ENCODE measurements at places on chromosomes 16 and 17.

DNA sequence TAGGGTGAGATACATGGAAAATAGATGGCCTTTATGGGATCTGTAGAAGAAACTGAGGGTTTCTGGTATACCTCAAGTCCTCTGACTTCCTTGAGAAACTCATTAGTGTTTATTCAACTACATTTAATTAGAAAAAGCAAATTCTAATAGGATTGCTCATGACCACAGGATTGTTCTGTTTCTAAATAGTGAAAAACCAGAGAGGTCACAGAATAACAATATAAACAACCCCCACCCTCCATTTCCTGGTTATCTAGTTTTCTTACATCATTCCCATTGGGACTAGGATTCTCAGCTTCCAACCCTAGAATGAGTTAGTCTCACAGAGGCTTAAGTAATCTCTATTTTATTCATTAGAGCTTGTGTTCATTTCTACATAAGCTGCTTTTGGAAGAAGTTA, 30.0 kb downstream of the SF3B3 start:
- DNase-seq, result peak; percentile 96

- DNase-seq, result peak; percentile 77
Observed at GRCh38 chr17:17376362-17376761, 73.2 kb downstream of the NT5M start.

DNA sequence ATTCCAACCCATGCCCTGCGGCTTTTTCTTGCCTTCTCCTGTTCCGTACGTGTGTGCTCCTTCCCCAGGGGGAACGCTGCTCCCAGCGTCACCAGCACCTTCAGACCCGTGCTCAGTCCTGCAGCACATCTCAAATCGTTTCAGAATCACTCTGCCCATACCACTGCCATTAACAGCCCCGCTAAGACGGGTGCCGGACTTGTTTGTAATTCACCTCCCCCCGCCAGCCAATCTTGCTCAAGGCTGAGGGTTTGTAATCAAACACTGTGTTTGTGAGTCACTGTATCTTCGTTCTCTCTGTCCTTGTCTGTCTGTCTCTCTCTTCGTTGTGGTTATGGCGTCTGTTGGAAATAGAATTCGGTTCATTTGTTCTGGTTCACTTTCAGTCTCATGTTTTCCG, 17.3 kb downstream of the CARD14 start:
- peak; percentile 40 for DNase-seq

DNA sequence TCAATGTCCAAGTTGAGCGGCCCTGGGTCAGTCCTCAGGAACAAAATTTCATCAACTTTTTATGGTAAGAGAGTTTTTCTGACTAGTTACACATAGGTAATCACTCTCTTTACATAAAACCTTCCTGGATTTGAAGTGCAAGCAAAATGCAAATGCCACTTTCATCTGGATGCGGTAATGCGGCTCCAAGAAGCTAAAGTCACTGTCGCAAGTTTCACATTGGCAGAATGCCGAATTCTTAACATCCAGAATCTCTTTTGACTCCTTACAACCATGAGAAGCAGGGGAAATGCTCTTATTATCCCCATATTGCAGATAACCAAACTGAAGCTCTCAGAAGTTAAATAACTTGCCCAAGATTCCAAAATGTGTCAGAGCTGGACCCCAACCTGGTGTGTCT, 30.0 kb downstream of the MRPS23 start:
- no peak for DNase-seq

DNA sequence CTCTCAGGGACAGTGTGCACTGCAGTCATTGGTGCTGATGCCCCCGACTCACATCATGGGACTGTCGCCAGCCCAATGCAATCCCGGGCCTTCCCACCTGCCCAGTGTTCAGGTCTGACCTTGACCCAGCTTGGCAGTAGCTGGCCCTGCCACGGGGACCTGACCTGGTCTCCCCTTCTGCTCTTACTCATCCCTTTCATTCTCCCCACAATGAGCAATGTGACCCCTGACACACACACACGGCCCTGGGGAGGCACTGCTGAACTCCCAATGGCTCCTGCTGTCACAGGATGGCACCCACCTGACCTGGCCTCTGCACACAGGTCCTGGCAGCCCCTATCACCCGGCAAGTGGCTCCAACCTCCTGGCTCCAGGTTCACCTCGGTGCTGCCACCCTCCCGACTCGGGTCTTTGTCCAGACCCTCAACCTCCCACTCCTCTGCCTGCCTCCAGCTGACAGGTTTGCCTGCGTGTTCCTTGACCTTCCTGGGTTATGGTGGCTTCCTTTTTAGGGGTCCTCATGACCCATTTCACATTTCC, 6.6 kb downstream of the CD300C start:
- DNase-seq, result no peak

- DNase-seq, result no peak
Observed at GRCh38 chr16:13977177-13977576, 57.2 kb downstream of the ERCC4 start.

DNA sequence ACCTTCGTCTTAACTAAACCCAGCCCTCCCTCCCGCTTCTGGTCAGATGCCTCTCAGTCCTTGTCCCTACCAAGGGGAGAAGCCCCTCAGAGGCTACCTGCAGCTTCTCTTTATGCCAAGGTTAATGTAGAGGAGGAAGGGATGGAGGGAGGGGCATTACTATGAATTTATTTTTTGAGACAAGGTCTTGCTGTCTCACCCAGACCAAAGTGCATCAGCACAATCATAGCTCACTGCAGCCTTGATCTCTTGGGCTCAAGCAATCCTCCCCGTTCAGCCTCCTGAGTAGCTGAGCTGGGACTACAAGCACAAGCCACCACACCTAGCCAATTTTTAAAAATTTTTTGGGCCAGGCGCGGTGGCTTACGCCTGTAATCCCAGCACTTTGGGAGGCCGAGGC, 15.3 kb downstream of the EPOP start:
- DNase-seq, result no peak

DNA sequence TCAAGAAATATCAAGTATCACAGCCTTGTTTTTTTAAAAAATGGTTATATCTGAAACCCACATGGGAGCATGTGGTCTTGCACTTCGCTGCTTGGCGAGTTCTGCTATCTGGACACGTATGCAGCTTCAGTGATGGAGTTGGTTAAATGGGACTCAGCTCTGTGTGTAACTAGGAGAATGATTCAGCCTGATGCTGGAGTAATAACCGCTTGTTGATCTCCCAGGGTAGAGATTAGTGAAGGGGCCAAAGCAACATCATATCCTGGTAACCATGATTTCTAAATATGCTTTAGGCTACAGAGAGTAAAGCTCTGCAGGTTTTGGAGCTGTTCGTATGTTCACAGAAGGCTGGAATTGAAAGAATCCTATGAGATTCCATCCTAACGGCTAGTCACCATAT, 63.2 kb downstream of the IQCK start:
- no peak for DNase-seq

- DNase-seq, result no peak
Observed at GRCh38 chr17:8872036-8872704, 4.7 kb upstream of the PIK3R6 start.

GRCh38 chr17:48610282-48611211, at the start of gene HOXB7:
HOXB7 (minus strand) TSS chr17:48611017; CDS start chr17:48610918, 99 bp downstream.
- peak; percentile 82 for DNase-seq

- peak; percentile 56 for DNase-seq
Observed at GRCh38 chr17:47990962-47991731, 20.2 kb downstream of the CDK5RAP3 start.

GRCh38 chr17:77409282-77410161, 268.8 kb downstream of the SEC14L1 start:
- DNase-seq, result peak; percentile 56

- peak; percentile 19 for DNase-seq
Observed at GRCh38 chr16:50246299-50247122, 19.8 kb upstream of the ADCY7 start.

GRCh38 chr17:10292057-10292937, 80.5 kb downstream of the MYH13 start:
- DNase-seq, result peak; percentile 38

GRCh38 chr17:61007980-61008379, 330.3 kb downstream of the BCAS3 start:
- peak; percentile 26 for DNase-seq

- no peak for DNase-seq
Observed at GRCh38 chr16:87186446-87186845, 130.7 kb downstream of the C16orf95 start.

- no peak for DNase-seq
Observed at GRCh38 chr17:69375229-69375628, 39.3 kb upstream of the MAP2K6 start.

DNA sequence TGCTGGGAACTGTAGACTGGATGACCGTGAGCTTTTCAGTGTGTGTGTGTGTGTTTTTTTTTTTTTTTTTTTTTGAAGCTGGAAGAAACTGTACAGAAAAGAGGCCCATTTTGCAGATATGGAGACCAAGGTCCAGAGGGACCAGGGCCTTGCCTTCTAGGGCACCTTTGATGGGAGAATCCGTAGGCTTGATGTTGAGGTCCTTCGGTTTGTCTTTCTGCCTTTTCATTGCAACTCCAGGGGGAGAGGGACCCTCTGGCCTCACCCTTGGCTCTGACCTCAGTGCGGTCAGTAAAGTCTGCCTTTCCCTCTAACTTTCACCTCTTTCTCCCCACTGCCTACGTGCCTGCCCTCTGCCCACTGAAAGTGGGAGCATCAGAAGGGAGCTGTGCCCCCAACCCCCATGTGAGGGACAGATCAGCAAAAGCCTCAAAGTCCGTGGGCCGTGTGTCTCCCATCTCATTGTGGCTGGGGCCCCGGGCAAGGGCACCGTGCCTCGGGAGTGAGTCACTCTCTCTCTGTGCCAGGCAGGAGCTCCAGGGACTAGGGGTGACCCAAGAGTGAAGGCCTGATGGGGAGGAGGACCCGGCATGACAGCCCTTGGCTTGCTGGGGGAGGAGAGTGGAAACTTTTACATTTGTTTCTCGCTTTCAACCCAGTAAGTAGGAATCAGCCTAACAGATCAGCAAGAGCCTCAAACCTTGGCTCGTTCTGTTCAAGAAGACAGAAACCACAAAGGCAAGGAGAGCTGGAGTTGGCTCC, 123.6 kb downstream of the CMIP start:
- peak; percentile 47 for DNase-seq

DNA sequence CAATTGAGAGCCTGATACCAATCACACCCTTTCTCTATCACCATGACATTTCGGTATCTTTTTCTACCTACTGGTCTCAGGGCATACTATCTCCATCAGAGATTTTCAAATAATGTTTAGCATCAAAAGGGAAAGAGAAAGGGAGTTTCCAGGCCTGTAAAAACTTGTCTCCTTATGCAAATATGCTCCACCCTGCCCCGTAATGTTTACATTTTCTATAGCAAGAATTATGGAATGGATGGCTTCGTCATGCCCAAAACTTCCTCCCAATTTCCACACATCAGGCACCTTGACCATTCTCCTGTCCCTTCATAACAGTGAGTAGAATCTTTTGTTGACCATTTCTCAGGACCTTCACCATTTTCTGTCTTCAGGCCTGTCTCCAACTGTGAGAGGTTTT, 30.9 kb upstream of the HLF start:
- no peak for DNase-seq

- no peak for DNase-seq
Observed at GRCh38 chr17:79542718-79543117, 68.1 kb downstream of the RBFOX3 start.

DNA sequence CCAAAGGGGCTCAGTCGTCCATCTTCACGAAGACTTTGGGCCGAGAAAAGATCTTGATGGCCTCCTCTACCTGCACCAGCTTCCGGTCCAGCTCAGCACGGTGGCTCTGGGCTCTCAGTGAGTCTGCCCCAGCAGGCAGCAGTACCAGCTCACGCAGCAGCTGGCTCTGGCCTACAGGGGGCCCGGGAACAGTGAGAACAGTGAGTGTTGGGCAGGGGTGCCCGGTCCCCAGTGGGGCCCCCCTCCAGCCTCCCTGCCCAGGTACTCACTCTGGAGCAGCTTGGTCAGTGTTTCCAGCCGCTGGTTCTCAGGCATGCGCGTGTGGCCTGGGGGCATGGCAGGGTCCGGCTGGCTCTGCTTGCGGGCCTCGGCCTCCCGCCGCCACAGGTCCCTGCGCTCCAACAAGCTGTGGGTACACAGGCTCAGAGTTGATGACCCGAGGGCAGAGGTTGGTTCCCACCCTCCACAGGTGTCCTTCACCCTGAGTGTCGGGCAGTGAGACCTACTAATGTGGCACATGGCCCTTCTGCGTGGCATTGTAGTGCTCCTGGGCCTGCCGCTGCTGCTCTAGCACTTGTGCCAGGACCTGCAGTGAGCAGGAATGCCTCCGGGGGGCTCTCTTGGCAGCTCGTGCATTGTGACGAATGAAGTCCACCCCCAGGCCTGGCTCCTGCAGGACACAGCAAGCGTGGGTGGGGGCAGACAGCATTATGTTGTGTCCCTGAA, 2.6 kb downstream of the PARD6A start:
- DNase-seq, result peak; percentile 26

GRCh38 chr17:80466188-80466705, 10.2 kb downstream of the NPTX1 start:
- no peak for DNase-seq

- no peak for DNase-seq
Observed at GRCh38 chr17:34398990-34399389, 36.0 kb upstream of the CCL1 start.

DNA sequence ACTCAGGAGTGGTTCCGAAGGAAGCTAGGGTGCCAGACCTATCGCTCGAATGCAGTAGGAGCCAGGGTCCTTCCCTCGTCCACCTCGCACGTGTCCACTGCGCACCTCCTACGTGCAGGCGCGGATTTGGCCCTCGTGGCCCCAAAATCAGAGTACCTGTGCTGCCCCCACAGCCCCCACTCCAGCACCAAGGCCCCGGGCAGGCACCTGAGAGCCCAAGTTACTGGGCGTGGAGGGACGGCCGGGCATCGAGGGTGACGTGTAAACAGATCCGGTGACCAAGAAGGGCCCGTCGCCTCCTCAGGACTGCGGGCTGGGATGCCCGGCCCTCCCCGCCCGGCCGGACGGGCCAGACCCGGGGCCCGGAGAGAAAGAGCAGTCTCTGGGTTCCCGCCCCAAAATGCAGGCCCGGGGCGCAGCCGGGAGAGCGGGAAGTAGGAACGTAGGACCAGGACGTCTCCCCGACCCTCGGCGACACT, 492 bp downstream of the SLC25A39 start:
- peak; percentile 22 for DNase-seq

- DNase-seq, result peak; percentile 55
Observed at GRCh38 chr17:56629531-56630075, 36.1 kb downstream of the NOG start.

DNA sequence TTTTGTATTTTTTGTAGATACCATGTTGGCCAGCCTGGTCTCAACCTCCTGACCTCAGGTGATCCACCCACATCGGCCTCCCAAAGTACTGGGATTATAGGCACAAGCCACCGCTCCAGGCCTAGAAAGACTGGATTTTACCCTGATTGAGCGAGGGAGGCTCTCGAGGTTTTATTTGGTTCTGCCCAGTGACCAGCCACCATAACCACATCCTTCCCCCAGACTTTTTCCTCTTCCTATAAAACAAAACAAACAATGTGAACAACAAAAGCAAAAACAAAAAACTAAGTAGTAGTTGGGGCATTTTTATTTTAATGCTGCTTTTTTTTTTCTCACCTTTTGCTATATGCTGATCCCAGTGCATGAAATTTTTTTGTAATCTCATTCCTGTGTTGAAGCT, 509.6 kb downstream of the MAF start:
- DNase-seq, result no peak

Data from mesenchymal stem cell (in vitro differentiated cells and primary cell).